ENCODE measurements at places on chromosomes 3 and 15.

GRCh38 chr3:100482176-100482575 lies 10.2 kb upstream of the TMEM45A start:
- no peak for DNase-seq

- no peak for DNase-seq
Observed at GRCh38 chr3:123523023-123523412, 61.8 kb downstream of the HACD2 start.

- no peak for DNase-seq
Observed at GRCh38 chr3:54793171-54793570, 134.7 kb downstream of the LRTM1 start.

DNA sequence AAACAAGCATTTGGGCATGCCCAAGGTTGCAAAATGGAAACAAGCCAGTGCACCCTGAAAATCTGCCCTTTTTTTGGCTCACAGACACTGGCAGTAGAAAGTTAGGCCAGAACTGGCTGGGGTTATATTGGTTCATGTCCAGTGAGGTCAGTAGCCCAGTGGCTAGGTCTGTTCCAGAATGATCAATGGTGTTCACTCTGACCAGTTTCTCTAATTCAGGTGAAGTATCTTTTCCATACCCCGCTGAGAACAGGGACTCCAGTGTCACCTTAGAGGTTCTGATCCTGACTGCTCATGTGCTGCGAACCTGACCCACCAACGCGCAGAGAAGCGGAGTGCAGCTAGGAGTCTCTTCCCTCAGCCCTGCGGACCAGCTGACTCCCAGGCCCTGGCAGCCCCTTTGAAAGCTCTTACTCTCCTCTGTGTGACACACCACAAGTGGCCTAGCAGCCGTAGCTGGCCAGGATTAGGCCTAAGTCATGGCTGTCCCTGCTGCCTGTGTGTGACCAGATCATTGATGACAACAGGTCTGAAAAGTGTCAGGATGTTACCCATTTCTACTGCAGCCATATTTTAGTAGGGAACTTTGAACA lies 123.5 kb downstream of the GHSR start:
- DNase-seq = no peak

DNA sequence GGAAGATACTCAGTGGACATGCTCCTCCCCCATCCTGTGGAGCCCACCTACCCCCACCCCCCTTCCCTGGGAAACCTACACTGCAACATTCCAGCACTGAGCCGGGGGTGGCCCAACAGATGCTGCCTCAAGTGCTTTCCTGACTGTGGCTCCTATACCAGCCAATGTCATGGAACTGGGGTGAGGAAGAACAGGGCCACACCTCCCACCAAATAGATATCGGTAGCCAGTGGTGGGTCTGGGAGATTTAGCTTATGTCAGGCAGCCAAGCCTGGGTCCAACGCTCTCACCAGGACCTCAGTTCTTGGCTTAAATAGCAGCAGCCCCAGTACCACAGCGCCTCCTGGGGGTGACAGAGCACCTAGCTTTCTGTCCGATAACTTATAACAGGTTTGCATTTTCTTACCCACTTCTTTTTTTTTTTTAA lies 30.3 kb downstream of the CDC25A start:
- DNase-seq = peak; percentile 72

DNA sequence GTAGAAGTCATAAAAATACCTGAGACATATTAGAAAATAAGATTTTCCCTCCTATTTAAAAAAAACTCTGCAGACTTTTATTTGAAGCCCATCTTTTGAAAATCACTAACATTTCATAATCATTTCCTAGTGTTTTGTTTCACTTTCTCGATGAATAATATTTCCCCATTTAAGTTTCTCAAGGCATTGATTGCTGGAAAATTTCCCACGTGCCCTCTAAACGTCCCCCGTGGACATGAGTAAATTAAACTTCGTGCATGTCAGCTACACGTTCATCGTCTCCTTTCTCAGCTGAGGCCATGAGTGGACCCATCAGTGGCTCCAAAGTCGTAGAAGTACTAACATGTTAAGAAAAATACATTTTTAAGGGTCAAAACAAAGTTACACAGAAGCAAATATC lies 2.0 kb upstream of the TM2D3 start:
- no peak for DNase-seq

GRCh38 chr3:57130571-57131209 lies 34.5 kb downstream of the IL17RD start:
- peak; percentile 22 for DNase-seq

GRCh38 chr3:172061724-172062184 lies 22.4 kb downstream of the FNDC3B start:
- peak; percentile 71 for DNase-seq

DNA sequence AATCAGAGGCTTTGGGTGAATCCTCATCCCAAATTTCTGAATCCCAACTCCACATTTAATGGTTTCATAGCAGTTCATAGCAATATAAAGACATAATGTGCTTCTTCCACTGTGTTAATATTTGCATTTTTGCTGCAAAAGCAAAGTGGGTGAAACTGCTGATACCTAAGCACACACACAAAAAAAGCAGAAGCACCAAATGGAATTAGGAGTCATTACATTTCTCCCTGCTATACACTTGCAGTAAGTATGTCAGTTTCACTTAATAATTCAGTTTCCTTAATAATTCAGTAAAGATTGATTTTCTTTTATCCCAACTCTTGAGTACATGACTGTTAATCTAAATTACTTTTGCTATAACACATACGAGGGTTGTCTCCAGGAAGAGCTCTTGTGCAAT lies 48.9 kb upstream of the ALCAM start:
- DNase-seq = no peak

GRCh38 chr15:50751394-50751793 lies 14.1 kb downstream of the SPPL2A start:
- DNase-seq = no peak

DNA sequence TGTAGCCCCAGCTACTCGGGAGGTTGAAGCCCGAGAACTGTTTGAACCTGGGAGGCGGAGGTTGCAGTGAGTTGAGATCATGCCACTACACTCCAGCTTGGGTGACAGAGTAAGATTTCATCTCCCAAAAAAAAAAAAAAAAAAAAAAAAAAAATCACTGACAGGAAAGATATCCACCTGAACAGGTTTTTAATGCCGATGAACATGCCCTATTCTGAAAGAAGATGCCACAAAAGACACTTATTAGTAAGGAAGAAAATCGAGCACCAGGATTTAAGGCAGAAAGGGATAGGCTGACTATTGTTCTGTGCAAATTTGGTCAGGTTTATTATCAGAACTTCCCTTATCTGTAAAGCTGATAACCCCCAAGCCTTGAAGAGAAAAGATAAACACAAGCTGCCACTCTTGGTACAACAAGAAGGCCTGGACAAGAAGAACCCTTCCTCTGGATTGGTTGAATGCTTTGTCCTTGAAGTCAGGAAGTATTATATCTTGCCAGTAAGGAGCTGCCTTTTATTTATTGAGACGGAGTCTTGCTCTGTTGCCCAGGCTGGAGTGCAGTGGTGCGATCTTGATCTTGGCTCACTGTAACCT lies 2.7 kb upstream of the PARP16 start:
- no peak for DNase-seq

- no peak for DNase-seq
Observed at GRCh38 chr15:31228980-31229826, 97.4 kb upstream of the KLF13 start.

GRCh38 chr3:104044002-104044401 lies 1322.7 kb upstream of the ALCAM start:
- DNase-seq = peak; percentile 8

- DNase-seq = no peak
Observed at GRCh38 chr3:39212665-39213064, 20.3 kb upstream of the XIRP1 start.

Data from mesenchymal stem cell (in vitro differentiated cells and primary cell).